NCI-H1436 (cell line): ENCODE measurements at places on chromosomes 6 and 20.

DNA sequence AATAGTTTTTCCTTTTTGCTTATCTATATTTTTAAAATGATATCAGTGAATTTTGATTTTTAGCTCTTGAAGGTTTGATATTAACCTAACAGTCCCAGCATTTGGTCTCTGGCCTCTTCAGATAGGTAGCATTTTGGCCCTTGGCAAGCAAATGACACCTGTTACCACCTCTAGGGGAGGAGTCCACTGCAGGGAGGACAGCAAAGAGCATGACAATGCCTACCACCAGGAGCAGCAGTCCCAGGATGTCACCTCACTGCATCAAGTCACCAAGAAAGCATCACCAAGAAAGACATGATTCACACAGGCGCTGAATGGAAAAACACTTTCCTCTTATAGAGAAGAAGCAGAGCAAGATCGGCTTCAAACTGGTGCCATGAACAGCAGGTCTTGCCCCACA lies 224.3 kb downstream of the UBE3D start:
- no peak for DNase-seq

DNA sequence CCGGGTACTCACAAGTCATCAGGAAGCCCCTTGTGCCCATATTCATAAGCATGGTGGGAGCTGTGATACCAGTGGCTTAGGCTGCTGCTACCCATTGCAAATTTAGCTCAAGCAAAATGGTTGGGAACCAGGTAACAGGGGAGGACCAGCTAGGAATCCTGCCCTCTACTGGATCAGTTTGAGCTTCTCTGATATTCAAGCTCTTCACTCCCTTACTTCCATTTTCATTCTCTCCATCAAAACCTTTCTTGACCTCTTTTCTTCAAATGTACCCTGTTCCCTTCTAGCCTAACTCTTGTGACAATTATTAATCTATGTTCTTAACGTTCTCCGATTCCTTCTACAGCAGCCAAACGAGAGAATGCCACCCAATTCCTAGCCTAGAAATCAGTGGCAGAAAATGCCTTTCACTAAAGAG lies 9.7 kb downstream of the NOL7 start:
- peak; percentile 0 for DNase-seq

- DNase-seq, result no peak
Observed at GRCh38 chr20:11929947-11930346, 12.3 kb downstream of the BTBD3 start.

- no peak for DNase-seq
Observed at GRCh38 chr6:134740473-134741199, 209.3 kb downstream of the ALDH8A1 start.

DNA sequence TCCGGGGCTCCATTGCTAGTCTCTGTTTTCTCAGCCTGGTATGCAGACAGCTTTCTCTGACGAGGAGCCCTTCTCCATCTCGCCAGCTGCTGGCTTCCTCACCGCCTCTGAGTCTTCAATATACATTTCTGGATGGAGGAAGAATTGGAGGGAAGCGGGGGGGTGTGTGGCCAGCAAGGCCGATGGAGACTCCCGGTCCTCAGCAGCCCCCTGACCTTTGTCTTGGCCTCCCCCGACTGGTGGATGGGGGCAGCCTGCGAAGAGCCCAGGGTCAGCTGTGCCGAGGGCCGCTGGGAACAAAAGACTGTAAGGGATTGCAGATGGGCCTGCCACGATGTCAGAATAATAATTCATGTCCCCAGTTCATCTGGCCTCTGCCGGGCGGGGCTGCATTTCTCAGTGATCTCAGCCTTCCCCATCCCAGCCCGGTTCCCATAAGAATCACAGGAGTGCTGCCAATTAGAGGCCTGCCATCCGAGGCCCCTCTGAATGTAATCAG lies 54.3 kb upstream of the STX16 start:
- DNase-seq, result no peak

- DNase-seq, result no peak
Observed at GRCh38 chr6:154565331-154565730, 54.8 kb upstream of the CNKSR3 start.

GRCh38 chr6:20182926-20183521 lies 29.2 kb downstream of the MBOAT1 start:
- no peak for DNase-seq

DNA sequence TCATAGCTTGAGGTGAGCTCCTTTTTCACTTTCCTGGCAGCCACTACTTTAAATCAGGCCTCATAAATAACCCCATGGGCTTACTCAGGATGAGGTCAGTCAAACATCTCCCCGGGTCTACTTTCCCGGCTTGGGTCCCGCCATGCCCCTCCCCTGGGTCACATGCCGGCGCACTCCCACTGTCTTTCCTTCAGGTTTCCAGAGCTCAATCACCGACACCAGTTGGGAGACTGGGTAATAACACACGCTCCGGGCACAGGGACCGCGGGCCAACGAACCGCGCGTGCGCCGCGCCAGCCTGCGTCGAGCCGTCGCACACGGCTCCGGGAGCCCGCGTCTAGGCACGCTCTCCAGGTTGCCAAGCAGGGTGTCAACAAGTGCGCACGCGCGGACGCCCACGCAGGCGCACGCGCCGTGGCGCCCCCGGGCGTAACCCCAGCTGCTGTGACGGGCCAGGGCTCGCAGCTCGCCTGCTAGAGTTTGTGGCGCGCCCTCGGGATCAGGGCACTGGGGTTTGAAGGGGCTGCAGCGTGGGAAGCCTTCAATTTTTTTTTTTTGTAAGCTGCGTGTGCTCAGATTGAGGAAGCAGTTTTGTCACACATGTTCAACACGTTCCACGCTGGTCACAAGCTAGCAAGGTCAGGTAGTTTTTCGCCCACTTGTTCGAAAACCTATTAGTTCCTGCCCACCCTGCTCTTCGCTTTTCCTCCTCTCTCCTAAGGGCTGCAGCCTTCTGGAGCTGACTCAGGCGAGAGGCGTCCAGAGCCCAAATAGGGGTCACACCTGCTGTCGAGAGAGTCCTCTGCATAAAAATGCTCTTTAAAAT lies 31.8 kb downstream of the TFAP2B start:
- DNase-seq, result no peak

- peak; percentile 22 for DNase-seq
Observed at GRCh38 chr20:51639206-51639832, 96.8 kb upstream of the NFATC2 start.

DNA sequence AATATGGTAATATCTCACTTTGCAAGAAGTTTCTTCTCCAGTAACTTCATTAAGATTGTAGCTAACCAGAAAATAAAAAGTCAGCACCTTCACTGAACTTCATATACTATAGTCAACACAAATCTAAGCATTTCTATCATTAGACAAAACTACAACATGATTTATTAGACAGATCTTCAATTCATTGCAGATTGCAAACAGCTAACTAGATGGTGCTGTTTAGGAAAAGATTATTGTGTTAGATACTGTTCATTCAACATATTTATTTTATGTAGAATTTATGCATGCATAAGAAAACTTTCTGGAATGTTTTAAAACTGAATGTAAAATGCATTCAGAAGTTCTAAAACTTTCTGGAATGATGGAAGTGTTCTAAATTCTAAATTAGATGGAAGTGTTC lies 442.1 kb downstream of the HTR1B start:
- no peak for DNase-seq

DNA sequence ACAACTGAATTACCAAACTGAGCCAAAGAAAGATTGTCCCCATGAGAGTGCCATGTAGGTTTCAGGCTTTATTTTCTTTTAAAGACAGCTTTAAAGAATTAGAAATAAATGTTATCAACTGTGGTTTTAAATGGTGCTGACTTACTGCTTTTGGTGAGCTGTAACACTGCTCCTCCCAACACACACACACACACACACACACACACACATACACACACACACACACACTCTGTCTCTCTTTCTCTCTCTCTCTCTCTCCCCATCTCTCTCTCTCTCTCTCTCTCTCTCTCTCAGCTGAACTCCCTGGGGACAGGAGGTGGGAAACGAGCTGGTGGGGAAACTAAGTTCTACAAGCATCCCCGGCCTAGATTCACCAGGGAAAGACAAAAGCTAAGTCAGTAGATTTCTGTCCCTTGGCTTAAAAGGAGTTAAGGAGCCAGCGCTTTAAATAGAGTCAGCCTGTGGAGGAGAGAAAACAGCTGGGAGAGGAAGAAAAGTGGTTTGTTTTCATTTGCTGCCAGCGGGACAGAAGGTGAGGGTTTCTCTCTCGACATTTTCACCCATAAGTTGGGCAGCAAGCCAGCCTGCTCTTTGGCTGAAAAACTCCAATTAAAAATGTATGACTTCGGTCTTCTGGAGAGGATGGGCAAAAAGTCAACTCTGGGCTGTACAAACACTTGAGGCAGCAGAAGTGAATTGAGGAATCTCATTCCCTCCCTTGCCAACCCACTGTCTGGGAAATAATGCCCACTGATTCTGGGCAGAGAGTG lies 27.4 kb downstream of the CBLN4 start:
- DNase-seq, result no peak

- no peak for DNase-seq
Observed at GRCh38 chr6:13183415-13184088, 144.8 kb downstream of the TBC1D7 start.

DNA sequence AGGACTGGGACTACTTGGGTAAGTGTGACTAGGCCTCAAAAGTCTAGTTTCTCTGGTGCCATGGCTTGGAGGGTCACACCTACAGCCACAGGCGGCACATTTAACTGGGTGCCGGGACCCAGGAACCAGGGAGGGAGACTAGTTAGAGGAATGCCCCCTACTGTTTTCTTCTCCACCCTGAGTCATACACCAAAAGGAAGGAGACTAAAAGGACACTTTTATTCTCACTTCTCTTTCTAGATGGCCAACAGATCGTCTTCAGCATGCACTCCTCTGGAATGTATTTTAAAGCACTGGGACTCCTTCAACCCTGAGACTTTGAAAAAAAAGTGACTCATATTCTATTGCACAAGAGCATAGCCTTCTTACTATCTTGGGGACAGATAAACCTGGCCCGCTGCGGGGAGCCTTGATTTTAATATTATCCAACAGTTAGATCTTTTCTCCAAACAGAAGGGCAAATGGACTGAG lies 33.4 kb downstream of the PLN start:
- DNase-seq, result no peak

DNA sequence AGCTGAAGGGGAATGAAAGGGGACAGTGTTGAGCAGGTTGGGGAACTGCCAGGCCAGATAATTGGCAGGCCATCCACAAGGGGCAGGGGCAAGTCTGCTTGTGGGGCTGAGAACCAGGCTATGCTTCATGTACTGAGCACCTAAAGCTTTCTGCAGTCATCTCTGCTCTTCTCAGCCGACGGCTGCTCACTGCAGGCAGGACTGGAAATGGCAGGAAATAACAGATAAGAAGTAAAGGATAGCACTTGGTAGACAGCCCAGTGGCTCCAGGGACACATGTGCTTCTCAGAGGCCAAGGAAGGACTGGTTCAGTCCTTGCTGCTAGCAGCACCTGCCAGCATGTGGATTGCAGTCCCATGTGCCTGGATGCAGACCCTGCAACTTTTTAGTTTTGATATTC lies 89.8 kb downstream of the CD164 start:
- no peak for DNase-seq

GRCh38 chr20:1505361-1505760 lies 14.1 kb upstream of the SIRPB2 start:
- no peak for DNase-seq

GRCh38 chr6:167919349-167919748 lies 78.1 kb upstream of the KIF25 start:
- no peak for DNase-seq

- DNase-seq, result no peak
Observed at GRCh38 chr6:42915732-42916131, at the start of gene PTCRA. Gene PTCRA (plus strand): TSS chr6:42916053. CDS start chr6:42916070, 17 bp downstream.

DNA sequence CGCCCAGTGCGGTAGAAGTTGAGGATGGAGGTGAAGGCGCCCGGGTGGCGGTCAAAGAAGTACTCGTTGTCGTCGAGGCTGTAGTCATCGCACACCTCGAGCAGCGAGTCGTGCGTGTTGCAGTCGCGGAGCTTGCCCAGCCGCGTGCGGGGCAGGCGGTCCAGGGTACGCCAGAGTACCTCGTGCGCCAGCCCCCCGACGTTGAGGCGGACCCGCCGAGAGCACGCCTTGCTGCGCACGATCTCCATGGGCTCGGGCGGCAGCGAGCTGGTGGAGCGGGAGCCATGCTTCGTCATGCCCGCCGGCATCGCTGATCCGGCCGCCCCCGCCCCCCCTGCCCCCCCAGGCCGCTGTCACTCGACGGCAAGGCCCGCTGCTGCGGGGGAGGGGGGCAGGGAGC lies 295 bp downstream of the KCNB1 start:
- no peak for DNase-seq

DNA sequence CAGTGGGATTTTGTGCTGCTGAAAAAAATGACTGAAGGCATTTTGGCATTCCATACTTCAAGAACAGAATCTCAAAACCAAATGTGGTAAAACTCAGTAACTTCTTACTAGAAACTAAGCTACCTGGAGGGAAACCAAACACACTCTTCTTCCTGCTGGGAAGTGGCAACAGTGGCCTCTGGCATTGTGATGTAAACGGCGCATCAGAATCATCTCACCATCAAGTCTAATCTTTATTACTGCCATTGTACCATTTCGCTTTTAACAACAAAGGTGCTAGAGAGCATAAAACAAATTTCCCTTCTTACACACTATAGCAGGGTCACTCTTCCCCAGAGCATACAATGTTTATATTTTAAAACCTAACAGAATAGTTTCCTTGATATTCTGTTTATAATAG lies 101.6 kb upstream of the CEP162 start:
- DNase-seq, result no peak

GRCh38 chr6:155340464-155341129 lies 26.3 kb upstream of the TFB1M start:
- DNase-seq, result no peak

DNA sequence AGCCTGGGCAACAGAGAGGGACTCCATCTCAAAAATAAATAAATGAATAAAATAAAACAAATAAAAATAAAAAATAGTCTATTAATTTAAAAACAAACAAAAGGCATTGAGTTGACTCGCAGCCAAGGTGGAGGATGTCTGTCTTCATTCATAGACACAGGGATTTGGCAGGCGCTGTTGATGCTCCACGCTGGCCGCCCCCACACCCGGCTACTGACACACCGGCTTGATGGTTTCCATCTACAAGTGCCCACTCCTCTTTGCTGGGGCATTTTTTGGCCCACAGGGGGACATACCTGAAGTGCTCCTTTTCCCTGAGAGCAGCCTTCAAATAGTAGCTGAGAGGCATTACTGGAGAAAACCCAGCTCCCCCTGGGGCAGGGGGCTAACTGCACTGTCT lies 178.3 kb upstream of the RALGAPA2 start:
- DNase-seq, result no peak

- no peak for DNase-seq
Observed at GRCh38 chr6:37062424-37062823, 57.0 kb downstream of the FGD2 start.

DNA sequence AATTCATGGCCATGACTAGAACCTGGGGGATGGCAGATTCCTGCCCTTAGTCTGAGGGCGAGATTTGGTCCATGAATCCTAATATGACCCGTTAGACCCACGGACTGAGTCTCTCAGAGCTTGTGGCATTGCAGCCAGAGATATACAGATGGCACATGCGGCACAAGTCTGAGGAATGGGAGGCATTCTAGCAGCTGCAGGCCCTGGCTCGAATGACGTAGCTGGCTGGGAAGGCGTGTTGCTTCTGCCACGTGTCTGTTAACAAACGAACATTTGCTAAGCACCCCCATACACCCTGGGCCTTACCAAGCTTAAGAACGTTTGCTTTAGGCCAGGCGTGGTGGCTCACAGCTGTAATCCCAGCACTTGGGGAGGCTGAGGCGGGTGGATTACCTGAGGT lies 68.0 kb downstream of the CD164 start:
- no peak for DNase-seq
